ENCODE measurements at places on chromosomes 1 and 21. TPM values are rescaled to one million over a fixed set of nuclear protein-coding genes. Genes with fewer than 3 reads are reported as not detected.

The FCGR1A gene
- not detected for polyA plus RNA-seq

The AGRN gene
- polyA plus RNA-seq, result 0.19 TPM

The RXRG gene
- not detected for polyA plus RNA-seq

The GJC2 gene
- polyA plus RNA-seq, result not detected

The DHDDS gene
- 20.7 TPM for polyA plus RNA-seq

The F13B gene
- polyA plus RNA-seq, result not detected

The EFNA4 gene
- 3.9 TPM for polyA plus RNA-seq

The P3H1 gene
- 7.7 TPM for polyA plus RNA-seq

The PRAMEF7 gene
- polyA plus RNA-seq, result not detected

The ADAM30 gene
- polyA plus RNA-seq, result not detected

The ENAH gene
- polyA plus RNA-seq, result not detected

The SHISA4 gene
- polyA plus RNA-seq, result not detected

The CAMK1G gene
- not detected for polyA plus RNA-seq

The NMNAT2 gene
- polyA plus RNA-seq, result not detected

The VASH2 gene
- not detected for polyA plus RNA-seq

The RHD gene
- 0.15 TPM for polyA plus RNA-seq

All from naive thymus-derived CD4-positive, alpha-beta T cell (primary cell).